GM20000 (cell line): ENCODE measurements at places on chromosomes 4 and X.

DNA sequence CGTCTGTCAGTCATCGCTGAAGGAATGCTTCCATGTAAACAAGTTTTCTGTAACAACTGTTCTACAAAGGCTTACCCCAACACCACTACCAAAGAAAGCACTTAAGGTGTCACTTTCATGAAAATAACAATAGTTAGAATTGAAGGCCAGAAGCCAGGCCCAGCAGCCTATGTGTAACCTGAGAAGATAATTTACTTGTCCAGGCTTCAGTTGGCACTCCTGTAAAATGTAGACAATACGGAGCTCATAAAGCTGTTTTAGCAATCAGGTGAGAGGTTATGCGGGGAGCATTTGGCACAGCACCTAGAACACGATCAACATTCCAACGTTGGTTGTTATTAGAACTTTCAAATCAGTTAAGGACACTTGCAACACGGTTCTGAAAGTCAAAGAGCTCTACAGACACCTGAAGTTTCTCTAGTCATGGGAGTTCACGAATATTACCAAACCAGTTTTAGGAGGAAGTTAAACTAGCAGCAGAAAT lies 15.7 kb downstream of the ADGRA3 start:
- DNase-seq: no peak

DNA sequence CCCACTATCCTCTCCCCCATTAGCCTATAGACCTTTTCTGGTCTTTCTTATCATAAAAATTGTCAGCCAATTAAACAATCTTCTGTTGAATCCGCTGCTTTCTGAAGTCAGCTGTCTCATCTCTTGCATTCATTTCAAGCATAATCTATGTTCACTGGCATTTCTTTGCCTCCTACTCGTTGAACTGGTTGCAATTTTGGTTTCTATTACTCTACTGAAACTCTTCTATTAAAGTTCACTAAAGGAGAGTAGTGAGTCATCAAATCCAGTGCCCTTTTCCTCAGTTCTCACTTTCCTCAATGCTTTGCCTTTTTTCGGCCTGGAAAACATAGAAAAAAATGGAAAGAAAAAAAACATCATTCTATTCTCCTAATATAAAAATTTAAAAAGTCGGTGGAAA lies 23.9 kb upstream of the CXCL13 start:
- DNase-seq: no peak

GRCh38 chr4:20698382-20698781 lies 1.9 kb upstream of the PACRGL start:
- no peak for DNase-seq

DNA sequence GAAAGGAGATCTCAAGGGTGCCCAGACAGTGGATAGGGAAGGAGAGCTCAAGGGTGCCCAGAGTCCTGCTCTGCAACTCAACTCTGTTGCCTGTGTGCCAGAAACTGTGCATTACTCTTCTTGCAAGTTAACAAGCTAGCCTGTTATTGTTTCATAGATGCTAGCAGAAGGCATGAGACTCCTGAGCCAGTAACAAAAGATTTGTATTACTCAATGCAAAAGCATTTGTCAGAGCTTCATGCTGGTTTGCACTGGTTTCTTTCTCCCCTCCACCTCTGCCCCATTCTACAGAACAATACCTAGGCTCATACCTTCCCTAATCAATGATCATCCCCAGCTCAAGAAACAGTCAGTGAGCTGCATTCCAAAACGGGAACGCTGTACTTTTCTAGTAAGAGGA lies 124.5 kb upstream of the NEIL3 start:
- no peak for DNase-seq

DNA sequence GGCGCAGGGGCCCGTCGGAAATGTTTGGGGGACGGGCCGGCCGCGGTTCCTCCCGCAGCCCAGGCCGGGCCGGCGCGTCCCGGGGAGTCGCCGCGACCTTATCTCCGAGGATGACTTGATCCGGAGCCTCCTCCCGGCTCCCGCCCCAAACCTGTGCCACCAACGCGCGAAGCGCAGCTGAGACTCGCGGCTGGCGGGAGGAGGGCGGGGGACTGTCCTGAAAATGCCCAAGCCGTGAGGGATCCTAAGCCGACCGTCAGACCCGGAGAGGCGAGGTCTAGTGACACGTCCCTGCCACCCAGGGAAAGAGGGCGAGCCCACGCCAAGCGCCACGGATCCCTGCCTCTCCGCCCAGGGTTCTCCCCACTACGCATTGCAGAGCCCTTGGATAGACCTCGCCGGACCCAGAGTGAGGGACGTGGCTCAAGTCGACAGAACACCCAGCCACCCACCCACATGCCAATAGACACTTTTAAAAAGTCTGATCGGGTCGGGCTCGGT lies 26.9 kb downstream of the UTP14A start:
- DNase-seq: no peak
